ENCODE measurements at places on chromosomes 12 and 14. TPM values are rescaled to one million over a fixed set of nuclear protein-coding genes. Genes with fewer than 3 reads are reported as not detected.

GPR132 gene
- total RNA-seq = 49.5 TPM

GALNT6 gene
- 6.2 TPM for total RNA-seq

SCNN1A gene
- total RNA-seq = not detected

GRCh38 chr12:18139989-18140596, 50.1 kb upstream of the RERGL start:
- ATAC-seq = no peak

- no peak for ATAC-seq
Measured at GRCh38 chr14:94676495-94677185, 64.4 kb downstream of the SERPINA3 start.

- no peak for ATAC-seq
Measured at GRCh38 chr14:90615517-90616060, 200.6 kb downstream of the TTC7B start.

DNA sequence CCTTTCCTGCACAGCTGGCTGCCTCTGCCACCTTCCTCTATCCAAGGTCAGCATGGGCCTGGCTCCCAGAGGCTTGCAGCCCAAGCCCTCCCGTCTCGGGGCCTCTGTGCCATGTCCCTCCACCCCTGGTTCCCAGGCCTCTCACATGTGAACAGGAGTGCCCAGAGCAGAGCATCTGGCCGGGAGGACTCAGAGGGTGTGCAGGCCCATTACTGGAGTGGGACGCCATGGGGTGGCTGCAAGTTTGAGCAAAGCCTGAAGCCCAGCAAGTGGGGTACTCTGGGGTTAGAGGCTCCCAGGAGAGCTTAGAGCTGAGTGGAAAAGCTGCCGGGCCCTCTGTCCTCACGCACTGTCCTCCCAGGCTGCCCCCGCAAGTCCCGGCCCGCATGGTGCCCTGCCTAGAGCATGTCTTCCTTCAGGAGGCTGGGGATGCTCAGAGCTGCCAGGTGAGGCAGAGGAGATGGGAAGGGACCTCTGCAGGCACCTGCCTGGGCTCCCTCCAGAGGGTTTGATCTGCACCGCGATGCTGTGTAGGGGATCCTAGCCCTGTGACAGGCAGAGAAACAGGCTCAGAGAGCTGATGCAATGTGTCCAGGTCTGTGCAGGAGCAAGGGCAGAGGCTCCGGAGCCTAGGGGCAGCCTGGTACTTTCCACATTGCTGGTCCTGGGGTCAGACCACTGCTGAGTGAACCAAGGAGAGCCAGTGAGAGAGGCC, 39.8 kb downstream of the DIO3 start:
- no peak for ATAC-seq

DNA sequence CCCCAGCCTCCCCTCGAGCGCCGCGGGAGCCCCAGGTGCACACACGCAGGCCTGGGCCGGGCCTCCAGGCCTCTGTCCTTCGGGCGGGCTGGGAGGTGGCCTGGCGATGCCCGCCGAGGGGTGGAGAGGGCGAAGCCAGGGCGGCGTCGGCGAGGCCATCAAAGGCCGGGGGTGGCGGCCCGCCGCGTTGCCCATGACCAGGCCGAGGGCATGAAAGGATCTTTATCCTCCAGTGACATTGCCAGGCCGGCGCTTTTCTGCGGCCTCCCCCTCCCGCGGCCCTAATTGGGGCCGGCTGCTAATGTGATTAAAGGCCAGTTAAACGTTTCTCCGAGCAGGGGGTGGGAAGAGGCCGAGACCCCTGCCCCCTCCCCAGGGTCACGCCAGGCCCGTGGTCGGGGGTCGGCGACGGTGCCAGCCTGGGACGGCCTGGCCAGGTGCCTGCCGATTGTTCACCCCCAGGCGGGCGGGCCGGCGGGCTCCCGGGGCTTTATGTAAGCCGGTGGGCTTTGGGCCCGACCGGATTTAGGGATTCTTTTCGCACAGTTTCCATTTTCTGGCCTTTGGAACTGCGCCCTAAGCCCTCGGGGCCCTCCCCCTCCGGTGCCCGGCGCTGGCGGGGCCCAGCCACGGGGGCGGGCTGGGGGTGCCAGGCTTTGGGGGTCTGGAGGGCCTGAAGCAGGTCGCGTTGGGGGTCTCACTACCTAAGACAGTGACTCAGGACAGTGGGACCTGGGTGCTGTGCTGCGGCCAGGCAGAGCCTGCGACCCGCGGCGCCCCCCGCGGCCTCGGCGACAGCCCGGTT, 103.2 kb upstream of the DIO3 start:
- no peak for ATAC-seq

- ATAC-seq = no peak
Measured at GRCh38 chr12:34345801-34346200, 323.5 kb downstream of the ALG10 start.

- ATAC-seq = no peak
Measured at GRCh38 chr12:45849289-45849688, 119.8 kb downstream of the ARID2 start.

DNA sequence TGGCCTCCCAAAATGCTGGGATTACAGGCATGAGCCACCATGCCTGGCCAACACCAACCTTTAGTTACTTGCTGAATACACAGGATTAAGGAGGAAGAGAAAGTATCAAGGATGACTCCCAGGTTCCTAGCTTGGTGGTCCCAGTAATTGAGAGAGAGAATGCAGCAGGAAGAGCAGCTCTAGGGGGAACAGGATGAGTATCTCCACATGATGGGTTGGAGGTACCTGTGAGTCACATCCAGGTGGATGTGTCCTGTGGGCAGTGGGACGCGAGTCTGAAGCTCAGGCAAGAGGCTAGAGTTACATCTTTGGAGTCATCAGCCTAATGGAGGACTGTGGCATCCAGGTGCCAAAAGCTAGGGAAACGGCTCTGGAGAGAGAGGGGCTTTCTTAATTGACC, 47.1 kb downstream of the MDM2 start:
- no peak for ATAC-seq

GRCh38 chr14:100421756-100422470, 98.8 kb downstream of the SLC25A47 start:
- ATAC-seq = no peak

GRCh38 chr12:1993341-1993740, 10.9 kb downstream of the DCP1B start:
- ATAC-seq = peak; percentile 68

DNA sequence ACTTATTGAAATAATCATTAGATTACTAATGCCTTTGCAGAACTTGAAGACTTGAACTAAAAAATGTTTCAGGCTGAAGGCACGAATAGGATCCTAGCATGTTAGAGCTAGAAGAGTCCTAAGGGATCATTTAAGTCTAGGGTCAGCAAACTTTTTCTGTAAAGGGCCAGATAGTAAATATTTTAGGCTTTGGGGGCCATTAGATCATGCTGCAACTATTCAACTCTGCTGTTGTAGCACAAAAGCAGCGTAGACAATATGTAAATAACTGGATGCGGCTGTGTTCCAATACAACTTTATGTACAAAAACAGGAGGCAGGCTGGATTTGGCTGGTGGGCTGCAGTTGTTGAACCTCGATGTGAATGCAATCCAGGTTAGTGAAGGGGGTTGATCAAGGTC, 221.7 kb downstream of the ATP23 start:
- ATAC-seq = no peak

DNA sequence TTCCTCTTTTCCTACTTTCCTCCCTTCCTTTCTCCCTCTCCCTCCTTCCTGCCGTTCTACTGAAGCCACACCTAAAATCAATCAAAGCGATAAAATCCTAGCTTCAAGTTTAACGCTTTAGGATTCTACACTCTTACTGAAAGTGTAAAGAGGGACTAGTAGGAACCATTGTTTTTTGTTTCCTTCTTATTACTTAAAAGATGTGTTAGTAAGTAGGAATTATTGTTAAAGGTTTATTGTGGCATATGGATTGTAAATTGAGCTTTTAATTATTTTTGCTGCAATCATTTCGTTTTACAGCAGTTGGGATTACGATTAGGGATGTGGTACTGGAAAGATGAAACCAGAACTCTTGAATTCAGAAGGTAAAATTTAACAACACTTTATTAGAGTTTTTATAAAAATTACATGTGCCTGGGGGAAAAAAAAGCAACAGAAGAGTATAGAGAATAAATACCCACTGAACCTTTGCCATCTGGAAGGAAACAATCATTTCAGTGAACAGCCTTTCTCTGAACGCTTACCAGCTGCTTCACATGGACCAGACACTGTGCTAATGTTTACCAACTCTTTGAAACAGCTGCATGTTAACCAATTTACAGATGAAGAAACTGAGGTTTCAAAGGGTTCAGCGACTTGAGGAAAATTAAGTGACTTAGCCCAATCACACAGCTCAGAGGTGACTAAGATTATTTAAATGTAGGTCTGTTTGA, 1.0 kb downstream of the PPP1R36 start:
- ATAC-seq = no peak

- ATAC-seq = peak; percentile 95
Measured at GRCh38 chr14:64755781-64756221, 51.6 kb downstream of the PLEKHG3 start.

- no peak for ATAC-seq
Measured at GRCh38 chr14:92215579-92215978, 93.8 kb downstream of the CPSF2 start.

DNA sequence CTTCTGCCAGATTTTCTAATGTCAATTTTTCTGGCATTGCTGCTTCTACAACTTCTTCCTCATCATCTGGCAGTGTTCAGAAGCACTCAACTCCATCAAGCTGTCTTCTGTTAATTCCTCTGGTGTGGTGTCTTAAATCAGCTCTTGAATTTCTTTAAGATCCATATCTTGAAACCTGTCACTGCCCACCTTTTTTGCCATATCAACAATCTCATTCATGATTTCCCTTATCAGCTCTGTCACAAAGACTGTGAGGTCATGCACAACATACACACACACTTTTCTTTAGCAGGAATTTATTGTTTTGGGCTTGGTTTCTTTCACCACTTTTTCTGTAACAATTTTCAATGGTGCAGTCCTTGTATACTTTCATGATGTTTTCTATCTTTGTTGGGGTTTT, 7.2 kb downstream of the THAP2 start:
- ATAC-seq = no peak

DNA sequence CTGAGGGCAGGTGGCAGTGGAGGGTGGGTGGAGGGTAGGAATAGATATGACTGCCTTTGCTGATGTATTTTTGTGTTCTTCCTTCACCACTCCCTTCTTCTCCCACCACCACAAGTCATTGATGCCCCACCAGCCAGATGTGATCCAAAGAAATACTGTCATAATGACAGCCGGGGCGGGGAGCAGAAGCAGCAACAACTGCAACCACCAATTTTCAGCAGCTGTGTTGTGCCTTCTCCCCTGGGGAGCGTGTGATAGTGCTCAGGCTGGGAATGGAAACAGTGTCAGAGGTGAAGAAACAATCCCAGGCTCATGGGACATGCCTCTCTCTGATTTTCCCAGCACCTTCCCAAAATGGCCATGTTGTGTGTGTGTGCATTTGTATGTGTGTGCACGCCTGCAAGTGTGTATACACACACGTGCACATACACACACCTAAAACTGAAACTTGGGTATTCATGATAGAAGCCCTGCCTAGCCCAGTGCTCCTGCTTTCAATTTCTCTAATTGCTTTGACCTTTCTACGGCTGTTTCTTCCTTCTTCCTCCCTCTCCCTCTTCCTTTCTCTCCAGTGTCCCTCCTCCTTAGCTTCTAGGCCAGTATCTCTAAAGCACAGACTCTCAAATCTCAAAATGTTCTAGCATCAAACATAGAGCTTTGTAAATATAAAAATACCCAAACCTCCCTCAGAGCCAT, 299.2 kb upstream of the FKBP4 start:
- no peak for ATAC-seq

GRCh38 chr12:124756760-124757159, 106.9 kb downstream of the SCARB1 start:
- ATAC-seq = no peak

GRCh38 chr12:13749389-13749788, 232.0 kb downstream of the GRIN2B start:
- ATAC-seq = no peak

DNA sequence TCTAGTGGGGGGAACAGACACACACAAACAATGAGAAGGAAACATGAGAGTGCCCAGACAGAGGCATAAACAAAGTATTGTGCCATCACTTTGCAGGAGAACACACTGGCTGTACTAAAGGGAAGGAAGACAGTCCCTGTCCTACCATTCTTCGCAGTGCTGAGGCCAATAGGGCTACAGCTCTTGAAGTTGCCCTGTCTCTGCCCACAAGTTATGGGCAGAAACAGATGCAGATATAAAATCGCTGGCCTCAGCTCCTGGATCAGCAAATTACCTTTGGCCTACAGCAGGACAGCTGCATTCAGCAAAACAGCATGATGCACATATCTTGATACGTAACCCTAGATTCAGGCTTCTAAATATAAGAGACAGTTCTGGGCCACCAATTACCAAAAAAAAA, 23.0 kb upstream of the PRKAB1 start:
- ATAC-seq = no peak

DNA sequence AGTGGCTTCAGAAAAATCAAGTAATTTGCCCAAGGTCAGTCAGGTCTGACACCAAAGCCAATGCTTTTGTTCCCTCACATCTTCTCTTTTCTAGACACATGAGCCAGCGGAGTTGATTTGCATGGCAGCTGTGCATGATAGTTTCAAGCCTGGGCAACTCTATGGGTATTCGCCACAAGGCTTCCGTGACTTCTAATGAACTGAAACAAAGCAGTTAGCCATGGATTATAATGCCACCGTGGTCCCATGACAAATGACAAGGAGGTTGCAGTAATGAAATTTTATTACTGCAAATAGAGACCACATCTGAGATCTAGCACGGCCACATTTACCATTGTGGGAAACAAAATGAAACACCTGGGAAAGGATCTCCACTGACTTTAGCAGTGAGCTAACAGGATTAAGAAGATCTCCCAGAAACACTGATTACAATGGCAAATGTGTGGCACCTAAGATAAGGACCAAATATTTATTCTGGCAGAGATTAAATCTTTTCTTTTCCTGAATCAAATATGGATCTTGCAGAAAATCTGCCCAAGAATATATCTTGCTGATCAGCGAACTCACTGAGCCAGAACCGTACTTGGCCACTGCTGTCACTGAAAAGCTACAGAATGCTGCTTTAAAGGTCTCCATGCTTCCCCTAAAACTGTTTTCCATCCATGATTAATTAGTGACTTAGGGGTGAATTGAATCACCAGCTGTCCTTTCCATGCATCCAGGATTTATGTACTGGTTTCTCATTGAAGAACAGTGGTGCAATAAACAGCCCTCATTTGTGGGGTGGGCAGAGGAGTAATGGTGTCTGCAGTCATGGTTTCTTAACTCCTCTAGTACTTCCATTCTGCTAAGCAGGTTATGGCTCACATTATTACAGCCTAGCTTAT, 551.0 kb downstream of the DIO2 start:
- ATAC-seq = no peak

GRCh38 chr14:77265561-77266335, 5.3 kb downstream of the NGB start:
- no peak for ATAC-seq

Data from activated T-helper 17 cell treated with anti-CD3 and anti-CD28 coated beads, Interleukin-2, amount 50 U/mL, for 72 hours (primary cell).